ENCODE measurements at places on chromosomes 11 and 22. TPM values are rescaled to one million over a fixed set of nuclear protein-coding genes. Genes with fewer than 3 reads are reported as not detected.

- H3K27ac ChIP-seq = no peak overlapping the region
- H3K27me3 ChIP-seq = no peaks in the 10 kb centered on the region
- DNase-seq = no peak
- no peaks in the 10 kb centered on the region for H3K36me3 ChIP-seq
- H3K4me1 ChIP-seq = no peaks in the 10 kb centered on the region
- no peak overlapping the region for H3K4me3 ChIP-seq
Observed at GRCh38 chr11:1234054-1234720, 11.3 kb downstream of the MUC5B start.

- no peak overlapping the region for H3K4me3 ChIP-seq
- no peaks in the 10 kb centered on the region for H3K4me1 ChIP-seq
- no peak for DNase-seq
- H3K27ac ChIP-seq = no peak overlapping the region
- H3K36me3 ChIP-seq = no peaks in the 10 kb centered on the region
Observed at GRCh38 chr11:83336993-83337392, 50.8 kb upstream of the CCDC90B start.

Gene DNAJC24
- total RNA-seq = 14.8 TPM

DNA sequence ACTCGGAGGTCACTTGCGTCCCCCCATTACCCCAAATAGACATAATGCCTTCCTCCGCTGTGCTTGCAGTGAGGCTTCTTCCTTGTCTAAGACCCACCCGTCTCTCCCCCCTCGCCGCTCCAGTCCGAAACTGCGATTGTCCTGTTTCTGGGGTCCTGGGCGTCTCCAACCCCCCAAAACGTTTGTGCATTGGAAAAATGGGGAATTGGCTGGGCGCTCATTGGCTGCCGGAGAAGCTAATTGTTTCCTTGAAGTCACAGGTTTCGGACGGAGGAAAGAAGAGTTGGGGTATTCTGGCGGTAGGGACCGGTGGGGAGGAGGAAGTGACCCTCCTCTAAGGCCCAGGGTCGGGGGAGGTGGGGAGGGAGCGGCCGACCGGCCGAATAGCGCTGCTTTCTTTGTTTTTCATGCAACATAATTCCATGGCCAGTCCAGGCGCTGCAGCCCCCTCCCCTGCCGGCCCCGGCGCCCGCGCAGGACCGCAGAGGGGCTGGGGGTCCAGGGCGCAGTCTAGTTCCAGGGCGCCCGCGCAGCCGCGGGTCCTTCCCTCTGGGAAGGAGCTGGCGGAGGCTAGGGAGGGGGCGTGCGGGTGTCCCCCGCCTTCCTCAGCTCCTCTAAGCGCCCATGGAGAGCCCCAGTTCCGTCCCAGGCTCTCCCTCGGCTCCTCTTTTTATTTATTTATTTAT lies 12.7 kb upstream of the CPT1A start:
- H3K36me3 ChIP-seq = no peaks in the 10 kb centered on the region
- peak overlapping the region; percentile 44 for H3K4me3 ChIP-seq
- no peak overlapping the region for H3K27ac ChIP-seq
- no peaks in the 10 kb centered on the region for H3K27me3 ChIP-seq

GRCh38 chr11:124481365-124482323 lies 36.1 kb upstream of the OR8B8 start:
- no peaks in the 10 kb centered on the region for H3K36me3 ChIP-seq

Gene APOL4
- 0.31 TPM for total RNA-seq

- H3K4me3 ChIP-seq = no peak overlapping the region
- no peaks in the 10 kb centered on the region for H3K27me3 ChIP-seq
- H3K27ac ChIP-seq = no peak overlapping the region
- DNase-seq = no peak
Observed at GRCh38 chr11:121198491-121198890, 94.1 kb upstream of the SC5D start.

GRCh38 chr22:37345863-37346504 lies 63.7 kb downstream of the CYTH4 start:
- DNase-seq = peak; percentile 52
- H3K27ac ChIP-seq = no peak overlapping the region
- peaks cover 10% of the 10 kb centered on the region for H3K4me1 ChIP-seq
